HepG2 (cell line): ENCODE measurements at places on chromosomes 16 and 17. TPM values are rescaled to one million over a fixed set of nuclear protein-coding genes. Genes with fewer than 3 reads are reported as not detected.

DNA sequence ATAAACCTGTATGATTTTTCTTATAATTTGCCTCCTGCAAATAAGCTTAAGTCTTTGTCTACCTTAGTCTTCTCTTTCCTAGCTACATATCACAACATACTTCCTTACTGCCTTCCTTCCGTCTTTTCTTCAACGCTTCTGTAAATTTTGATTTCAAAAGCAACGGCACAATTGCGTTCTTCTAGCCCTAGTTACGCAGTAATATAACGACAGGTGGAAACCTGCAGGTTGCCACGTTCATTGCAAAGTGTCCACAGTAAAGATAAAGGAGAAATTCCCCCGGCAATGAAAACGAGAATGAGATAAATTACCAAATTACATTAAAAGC lies 546 bp upstream of the PSMD7 start:
- no peak for DNase-seq

DNA sequence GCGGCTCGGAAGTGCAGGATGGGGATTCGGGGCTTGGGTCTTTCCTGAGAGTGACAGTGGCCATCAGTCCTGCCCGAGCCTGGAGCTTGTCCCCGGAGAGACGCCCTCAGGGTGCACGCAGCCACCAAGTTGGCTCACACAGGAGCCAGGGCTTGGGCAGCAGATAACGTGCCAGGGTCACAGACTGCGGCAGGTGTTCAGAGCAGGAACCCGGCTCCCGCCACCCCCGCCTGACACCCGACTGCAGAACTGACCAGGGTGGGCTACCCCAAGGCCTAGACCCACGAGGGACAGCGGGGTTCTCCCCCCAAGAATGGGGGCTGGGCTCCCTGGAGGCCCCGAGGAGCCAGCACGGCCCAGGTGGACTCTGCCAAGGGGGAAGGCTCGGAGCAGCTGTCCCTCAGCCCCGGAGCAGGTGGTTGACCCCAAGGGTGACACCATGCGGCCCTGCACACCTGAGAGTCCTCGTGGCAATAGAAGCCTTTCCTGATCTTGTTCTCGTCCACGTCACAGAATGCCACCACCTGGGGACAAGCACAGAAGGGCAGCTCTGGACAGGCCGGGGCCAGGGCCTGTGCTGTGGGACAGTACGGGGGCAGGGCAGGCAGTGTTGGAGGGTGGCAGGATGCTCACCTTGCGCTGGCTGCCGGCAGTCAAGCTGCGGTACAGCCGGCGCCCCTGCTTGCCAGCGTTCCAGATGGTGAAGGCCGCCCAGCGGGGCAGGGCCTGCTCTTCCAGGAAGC lies 117.1 kb upstream of the ZNF750 start:
- DNase-seq, result no peak

DNAAF1 gene
- total RNA-seq, result 0.04 TPM in 1 of 2 replicates, not detected in the other

DNA sequence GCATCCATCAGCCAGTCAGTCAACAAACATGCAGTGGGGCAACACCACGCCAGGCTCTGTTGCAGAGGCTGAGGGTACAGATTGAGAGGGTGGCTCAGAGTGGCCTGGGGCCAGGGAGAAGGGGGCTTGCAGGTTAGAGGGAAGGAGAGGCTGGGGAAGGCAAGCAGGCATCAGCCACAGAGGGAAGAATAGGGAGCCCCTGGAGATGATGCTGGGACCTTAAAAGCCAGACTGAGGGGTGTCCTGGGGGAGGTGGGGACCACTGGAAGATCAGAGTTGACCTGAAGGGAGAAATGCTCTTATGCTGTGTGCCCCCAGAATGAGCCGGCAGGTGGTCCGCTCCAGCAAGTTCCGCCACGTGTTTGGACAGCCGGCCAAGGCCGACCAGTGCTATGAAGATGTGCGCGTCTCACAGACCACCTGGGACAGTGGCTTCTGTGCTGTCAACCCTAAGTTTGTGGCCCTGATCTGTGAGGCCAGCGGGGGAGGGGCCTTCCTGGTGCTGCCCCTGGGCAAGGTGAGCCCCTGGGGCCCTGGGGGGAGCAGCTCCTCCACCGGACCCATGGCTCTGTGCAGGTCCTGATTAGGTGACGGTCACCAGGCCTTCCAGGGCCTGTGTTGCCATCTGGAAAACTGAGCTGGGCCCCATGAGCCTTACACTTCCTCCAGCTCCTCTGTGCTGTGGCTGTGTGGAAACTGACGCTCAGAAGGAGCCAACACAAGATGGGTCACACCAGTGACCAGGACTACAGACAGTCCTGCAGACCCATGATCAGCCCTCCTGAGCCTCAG lies 1.7 kb downstream of the CORO1A start:
- DNase-seq, result no peak

ABCA5 gene
- 6.0 and 10.1 TPM in 2 replicates for total RNA-seq

- DNase-seq, result no peak
These were observed 3.3 kb downstream of the ITGA2B start for GRCh38 chr17:44386182-44386525.
